NCI-H1105 (cell line): ENCODE measurements at places on chromosomes 6 and 20.

GRCh38 chr6:70479236-70479635, 65.9 kb downstream of the FAM135A start:
- DNase-seq = peak; percentile 34

DNA sequence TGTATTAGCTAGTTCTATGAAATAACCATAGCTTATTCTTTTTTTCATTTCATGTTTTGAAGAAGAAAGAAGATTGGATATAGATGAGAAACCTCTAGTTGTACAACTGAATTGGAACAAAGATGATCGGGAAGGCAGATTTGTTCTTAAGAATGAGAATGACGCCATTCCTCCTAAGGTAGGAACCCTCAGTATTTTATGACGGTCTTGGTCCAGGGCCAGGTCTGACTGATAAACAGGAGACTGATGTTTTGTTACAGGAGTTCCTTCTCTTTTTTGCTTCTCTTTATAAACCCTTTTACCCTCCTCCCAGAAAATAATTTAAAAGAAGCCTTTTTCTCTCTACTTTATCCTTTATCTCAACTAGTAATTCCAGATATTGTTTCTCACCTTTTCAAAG, 43.6 kb downstream of the AFDN start:
- no peak for DNase-seq

DNA sequence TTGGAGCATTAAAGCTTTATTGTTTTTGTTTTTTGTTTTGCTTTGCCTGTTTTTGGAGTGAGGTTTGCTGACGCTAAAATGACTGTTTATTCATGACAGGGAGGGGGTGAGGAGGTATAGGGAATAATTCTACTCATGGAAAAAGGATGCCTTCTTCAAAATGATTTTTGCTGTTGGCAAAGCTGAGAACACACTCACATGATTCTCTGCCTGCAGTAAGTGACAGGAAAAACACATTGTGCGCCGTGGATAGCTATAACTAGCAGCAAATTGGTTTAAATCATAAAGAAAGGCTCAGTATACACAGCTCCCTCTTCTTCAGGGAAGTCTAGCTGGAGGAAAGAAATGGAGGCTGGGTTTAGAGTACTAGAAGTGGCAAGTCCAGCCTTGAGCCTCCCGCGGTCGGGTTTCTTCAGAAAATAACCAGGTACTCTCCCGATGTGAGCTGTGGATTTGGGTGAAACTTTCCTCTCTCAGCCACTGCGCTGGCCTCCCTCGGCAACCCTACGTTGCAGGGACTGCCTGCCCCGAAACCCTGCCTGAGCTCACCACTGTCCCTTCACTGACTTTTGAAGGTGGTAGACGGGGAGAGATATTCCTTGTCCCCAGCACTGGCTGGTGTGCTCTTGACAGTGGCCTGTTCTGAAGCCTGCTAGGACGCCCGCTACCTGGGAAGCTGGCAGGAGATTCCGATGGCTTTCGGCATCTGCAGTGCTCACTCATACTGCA, 278.2 kb downstream of the NRN1 start:
- no peak for DNase-seq

DNA sequence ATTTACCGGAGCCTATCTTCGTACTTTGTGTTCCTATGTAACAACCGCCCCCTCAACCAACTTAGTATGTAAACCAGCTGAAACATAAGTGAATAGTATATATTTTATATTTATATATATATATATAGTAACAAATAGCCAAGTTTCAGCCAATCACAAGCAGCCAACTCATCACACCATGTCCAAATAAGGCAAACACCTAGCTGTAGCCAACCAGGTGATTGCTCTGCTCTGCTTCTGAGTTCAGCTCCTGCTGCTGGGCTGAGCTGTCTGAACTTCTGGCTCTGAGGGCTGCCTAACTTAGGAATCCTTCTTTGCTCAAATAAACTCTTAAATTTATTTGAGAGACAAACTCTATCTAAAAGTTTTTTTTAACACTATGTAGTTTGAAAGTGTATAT, 101.6 kb upstream of the SOX4 start:
- no peak for DNase-seq

DNA sequence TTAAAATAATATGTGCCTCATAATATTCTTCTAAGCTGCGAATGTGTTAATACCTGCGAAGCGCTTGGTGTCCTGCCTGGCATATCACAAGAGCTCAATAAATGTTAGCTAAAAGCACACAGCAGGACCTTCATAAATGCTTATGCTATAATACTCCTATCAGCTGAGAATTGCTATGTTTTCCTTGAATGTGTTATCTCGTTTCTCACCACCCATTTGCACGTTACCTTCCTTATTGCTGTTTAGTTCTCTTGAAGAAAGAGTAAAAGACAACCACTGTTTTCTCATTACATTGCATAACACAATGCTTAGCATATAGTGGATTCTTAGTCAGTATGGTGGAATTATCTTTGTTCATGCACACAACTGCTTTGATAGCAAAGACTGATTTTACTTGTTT, 76.6 kb downstream of the EDN1 start:
- DNase-seq = no peak

- peak; percentile 99 for DNase-seq
Measured at GRCh38 chr6:73520688-73521350, at the start of gene EEF1A1. TSS of gene EEF1A1 (minus strand) at chr6:73521032. CDS start at chr6:73520026, 1,006 bp downstream.

DNA sequence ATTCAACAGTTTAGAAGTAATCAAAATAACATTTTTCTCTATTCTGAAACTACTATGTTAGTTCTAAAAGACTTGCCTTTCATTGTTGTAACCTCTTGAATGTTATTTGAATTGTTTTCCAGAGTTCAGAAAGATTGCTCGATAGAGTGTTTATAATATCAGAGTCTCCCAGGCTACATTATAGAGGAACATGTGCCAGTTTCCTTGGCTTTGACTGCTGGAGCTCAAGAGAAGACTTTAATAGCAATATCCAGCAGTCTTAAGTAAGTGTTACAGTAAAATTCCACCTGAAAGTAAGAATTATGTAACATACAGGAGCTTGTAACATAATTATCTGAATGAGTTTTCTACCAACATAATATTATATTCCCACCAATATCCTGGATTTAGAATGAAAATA, 991.8 kb upstream of the ADGRB3 start:
- no peak for DNase-seq

GRCh38 chr6:151096691-151097606, 142.8 kb upstream of the AKAP12 start:
- no peak for DNase-seq

- DNase-seq = no peak
Measured at GRCh38 chr6:95545686-95546085, 31.6 kb upstream of the MANEA start.

DNA sequence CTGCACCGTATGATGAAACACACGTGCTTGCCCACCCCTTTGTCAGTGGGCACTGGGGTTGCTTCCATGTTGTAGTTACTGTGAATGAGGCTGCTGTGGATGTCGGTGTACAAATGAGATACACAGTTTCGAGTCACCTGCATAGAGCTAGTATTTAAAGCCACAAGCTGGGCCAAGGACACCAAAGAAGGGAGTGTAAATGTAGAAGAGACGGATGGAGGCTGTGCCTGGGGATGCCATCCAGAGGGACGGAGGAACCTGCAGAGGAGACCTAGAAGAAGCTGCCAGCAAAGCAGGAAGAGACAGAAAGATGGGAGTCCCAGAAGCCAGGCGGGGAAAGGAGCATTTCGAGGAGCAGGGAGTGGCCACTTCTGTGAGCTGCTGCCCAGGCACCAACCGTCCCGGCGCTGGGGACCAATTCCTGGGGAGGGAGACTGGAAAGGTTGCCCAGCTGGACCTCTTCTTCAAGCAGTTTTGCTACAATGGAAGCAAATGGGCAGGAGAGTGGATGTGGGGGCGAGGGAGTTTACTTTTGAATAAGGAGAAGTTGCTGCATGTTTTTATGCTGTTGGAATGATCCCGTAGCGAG, 339.3 kb downstream of the ZFAND3 start:
- DNase-seq = no peak

DNA sequence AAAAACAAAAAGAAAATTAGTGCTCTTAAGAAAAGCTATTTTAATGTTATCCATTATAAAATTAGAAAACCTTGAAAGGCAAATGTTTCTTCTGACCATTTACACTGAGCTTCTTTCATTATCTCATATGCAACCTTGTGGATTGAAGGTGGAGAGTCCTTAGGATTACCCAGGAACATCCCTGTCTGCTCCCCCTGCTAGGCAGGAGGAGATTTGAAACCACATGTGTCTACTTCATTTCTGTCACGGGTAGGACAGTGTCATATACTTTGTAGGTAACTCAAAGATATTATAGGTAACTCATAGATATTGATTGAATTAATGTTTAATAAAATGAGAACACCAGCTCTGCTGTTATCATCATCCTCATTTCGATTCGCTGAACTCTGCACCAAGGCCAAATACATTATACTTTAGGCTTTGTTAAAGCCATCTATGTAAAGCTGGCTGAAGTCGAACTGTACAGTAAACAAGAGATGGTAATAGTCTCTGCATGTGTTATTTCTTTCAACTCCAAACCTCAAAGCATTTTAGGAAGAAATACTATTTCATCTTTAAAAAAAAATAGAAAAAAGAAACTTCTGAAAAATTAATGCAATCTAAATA, 49.5 kb downstream of the HDAC2 start:
- DNase-seq = no peak

DNA sequence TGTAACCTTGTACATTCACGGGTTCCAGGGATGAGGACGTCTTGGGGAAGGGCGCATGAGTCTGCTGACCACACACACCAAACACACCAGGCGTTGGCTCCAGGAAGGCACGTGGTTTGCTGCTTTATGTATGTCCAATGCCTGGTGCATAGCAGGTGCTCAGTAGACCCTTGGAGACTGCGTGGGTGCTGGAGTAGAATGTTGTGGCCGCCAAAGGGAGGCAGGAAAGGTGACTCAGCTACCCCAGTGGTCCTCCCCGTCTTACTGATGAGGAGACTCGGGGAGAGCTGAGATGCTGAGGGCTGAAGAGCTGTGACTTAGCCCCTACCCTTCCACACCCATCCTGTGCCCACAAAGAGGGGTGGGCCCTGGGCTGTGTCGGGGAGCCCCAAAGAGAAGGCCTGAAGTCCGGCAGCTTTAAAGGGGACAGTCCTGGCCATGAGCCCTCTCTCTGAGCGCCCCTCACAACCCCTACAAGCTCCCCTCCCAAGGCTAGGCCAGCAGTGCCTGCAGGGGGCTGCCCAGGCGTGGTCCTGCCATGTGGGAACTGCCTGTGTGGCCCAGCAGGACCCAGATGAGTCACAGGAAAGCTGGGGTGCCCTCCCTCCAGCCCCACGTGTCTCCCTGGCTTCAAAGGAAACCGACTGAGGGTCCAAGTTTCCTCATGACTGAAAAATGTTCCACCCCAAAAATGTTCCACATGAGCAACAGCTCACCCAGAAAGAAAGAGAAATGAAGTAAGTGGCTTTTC, 28.0 kb upstream of the PTGIS start:
- no peak for DNase-seq

- no peak for DNase-seq
Measured at GRCh38 chr6:119542037-119542436, 192.5 kb upstream of the MAN1A1 start.

DNA sequence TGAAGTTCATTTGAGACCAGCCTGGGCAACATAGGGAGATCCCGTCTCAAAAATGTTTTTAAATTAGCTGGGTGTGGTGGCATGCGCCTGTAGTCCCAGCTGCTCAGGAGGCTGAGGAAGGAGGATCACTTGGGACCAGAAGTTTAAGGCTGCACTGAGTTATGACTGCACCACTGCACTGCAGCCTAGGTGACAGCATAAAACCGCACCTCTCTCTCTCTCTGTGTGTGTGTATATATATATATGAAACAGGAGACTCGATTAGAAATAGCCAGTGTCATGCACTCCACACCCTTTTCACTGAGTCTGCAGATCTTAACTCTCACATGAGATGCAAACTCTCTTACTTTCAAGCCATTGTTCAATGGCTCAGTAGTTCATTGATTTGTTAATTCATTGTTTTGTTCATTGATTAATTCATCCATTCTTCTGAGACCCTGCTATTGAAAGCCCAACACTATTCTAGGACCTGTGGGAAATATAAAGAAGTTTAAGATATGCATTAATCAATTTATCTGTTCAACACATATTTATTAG, 52.4 kb upstream of the MRPS10 start:
- no peak for DNase-seq

DNA sequence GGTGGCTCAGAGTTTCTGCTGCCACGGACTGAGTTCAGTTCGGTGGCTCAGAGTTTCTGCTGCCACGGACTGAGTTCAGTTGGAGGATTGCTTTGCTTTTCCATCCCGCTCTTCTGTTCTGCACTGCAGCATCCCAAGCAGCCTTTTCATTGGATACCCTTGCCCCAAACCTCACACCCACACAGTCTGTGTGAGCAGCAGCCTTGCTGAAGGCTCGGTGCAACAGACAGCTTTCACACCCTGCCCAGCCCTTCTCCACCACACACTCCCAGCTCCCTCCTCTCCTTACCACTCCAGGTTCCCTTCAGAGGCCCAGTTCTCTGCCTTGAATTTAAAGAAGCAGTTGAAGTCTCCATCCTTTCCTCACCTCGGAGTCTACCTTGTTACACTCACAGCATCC, 52.5 kb upstream of the CHD6 start:
- DNase-seq = no peak

GRCh38 chr6:137911675-137912191, 44.7 kb downstream of the TNFAIP3 start:
- DNase-seq = no peak

- DNase-seq = no peak
Measured at GRCh38 chr20:2911200-2911599, 37.9 kb downstream of the PTPRA start.

- DNase-seq = no peak
Measured at GRCh38 chr6:7685276-7685675, 40.6 kb upstream of the BMP6 start.

DNA sequence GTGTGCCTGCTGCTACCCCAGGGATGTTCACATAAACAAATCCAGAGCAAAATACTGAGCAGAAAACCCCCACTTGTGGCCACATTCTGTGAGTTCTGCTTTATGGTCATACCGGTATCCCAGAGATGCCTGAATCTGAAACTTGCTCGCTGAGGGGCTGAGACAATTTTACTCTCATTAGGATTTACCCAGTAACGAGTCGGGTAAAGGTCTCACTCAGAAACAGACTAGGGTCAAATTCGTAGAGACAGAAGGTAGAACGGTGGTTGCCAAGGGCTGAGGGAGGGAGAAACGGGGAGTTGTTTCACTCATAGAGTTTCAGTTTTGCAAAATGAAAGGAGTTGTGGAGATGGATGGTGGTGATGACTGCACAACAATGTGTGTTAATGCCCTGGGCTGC, 45.4 kb upstream of the NKX2-2 start:
- DNase-seq = no peak

DNA sequence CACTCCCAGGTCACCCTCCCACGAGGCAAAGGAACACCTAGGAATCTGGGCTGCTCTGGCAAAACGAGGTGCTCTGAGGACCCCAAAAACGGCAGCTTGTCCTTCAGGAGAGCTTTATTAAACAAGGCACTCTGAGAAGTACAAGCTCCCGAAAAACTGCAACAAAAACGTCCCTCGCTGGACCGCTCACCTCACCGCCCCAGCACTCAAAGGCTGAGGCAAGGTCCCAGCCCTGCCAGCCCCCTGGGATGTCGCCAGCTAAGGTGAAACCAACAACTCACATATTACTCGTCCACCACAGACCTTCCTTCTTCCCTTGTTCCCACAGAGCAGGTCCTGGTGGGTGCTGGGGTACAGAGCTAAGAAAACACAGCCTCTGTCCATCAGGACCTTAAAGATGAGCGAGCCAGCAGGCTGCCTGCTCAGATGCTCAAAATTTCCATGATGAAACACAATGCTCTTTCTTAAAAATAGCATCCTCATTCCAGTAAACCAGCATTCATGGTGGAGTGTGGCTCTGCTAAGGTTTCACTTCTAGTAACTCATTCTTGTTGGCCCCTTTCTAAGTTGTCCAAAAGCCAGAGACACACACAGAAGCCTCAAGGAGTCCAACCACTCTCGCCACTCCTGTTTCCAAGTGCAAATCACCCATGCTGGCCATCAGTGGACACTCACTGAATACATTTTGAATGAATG, 35.9 kb downstream of the ATP9A start:
- DNase-seq = no peak

GRCh38 chr6:169034516-169035167, 219.0 kb downstream of the THBS2 start:
- DNase-seq = no peak
